ENCODE measurements at places on chromosomes 5 and 9.
A peak's percentile ranks its signal among the peaks of the same experiment; 100 is the strongest.

DNA sequence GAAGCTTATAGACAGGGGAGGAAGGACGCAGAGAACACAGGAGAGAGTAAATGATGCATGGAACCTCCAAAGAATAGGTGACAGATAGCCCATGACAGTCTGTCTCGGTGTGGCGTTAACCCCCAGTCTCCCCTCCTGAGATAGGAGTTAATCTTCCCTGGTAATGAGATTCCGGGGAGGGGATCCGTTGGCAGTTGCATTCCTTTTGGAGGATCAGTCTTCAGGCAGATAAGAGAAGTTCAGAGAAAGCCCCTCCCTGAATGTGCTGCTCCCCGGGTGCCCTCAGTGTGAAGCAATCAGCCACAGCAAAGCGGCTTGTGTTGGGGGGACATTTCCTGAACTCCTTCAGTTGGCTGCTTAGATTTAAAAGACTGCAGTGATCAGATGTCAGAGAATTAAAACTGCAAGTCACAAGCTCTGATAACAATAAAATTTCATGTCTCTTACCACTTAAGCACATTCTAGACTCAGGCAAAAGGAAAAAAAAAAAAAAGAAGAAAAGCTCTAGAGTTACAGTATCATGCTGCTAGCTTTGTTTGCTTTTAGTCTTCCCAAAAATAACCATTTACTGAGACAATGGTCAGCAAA is 121.1 kb downstream of the EGFLAM start:
- DNase-seq: no peak

DNA sequence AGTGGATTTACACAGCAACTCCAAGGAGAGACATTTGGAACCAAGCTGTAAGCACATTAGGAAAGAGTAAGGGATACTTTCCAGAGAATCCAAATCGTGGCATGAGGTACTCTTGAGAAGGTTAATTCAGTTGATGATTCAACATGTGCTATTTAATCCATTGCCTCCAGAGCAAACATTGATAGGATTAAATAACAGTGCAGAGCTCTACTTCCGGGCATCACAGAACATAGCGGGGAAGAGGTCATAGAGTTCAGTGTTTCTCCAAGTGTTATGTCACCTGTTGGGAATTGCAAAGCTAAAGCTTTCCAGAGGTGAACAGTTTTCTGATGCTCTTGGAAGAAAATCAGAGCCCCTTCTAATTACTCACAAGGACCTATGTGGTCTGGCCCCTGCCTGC is 127.5 kb downstream of the PPP2R2B start:
- DNase-seq: no peak

GRCh38 chr9:21266733-21267484 is 27.1 kb upstream of the IFNA14 start:
- no peak for DNase-seq

GRCh38 chr5:177396807-177397206 is 3.7 kb downstream of the PFN3 start:
- DNase-seq: no peak

GRCh38 chr9:33065157-33066076 is 11.1 kb downstream of the SMU1 start:
- DNase-seq: no peak

DNA sequence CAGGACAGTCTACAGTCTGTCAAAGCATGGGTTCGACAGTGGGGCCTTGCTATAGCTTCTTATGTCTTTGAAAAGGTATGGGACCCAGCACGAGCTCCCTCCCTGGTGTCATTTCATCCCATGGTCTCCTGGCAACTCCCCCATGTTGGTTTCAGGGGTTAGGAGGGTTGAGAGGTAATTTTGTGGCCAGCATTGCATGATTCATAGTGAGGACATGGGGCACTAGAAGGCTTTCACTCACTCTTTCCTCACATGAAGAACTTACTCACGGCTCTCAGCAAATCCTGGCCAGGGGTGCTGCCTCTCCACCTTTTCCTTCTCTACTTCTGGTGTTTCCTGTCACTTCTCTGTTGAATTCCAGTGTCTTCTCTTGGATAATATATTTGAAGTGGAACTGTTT is 134.7 kb upstream of the TNPO1 start:
- no peak for DNase-seq

DNA sequence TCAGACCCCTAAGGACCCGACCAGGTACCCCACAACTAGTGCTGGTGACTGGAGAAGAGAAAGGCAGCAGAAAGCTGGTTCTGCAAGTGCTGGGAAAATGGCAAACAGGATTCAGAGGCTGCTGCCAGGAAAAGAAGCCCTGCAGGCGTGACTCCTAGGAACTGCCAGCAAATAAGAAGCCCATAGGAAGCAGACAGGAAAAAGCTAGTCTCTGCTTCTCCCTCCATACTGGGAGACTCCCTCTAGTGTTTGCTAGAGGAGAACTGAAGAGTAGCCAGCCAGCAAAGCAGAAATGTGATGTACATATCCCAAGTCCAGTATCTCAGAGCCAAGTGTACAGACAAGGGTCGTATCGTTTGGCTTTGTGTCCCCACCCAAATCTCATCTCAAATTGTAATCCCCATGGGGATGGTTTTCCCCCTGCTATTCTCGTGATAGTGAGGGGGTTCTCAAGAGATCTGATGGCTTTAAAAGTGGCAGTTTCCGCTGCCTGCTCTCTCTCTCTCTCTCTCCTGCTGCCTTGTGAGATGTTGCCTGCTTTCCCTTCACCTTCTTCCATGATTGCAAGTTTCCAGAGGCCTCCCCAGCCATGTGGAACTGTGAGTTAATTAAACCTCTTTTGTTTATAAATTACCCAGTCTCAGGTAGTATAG is 38.1 kb upstream of the TUSC1 start:
- peak; percentile 45 for DNase-seq

DNA sequence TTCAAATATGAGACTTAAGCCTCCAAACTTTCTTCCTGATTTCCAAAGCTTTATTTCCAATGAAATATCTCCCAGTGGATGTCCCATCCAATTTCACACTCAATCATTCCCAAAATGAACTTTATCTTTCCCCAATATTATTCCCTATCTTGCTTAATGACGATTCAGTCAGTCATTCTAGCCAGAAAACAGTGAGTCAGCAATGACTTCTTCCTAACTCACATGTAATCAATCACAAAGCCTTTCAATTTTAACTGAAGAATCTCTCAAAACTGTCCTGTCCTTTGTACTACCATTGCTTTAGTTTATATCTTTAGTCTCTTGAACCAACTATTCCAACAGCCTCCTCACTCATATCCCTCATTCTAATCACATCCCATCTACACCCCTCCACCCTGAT is 34.9 kb downstream of the NSA2 start:
- no peak for DNase-seq

DNA sequence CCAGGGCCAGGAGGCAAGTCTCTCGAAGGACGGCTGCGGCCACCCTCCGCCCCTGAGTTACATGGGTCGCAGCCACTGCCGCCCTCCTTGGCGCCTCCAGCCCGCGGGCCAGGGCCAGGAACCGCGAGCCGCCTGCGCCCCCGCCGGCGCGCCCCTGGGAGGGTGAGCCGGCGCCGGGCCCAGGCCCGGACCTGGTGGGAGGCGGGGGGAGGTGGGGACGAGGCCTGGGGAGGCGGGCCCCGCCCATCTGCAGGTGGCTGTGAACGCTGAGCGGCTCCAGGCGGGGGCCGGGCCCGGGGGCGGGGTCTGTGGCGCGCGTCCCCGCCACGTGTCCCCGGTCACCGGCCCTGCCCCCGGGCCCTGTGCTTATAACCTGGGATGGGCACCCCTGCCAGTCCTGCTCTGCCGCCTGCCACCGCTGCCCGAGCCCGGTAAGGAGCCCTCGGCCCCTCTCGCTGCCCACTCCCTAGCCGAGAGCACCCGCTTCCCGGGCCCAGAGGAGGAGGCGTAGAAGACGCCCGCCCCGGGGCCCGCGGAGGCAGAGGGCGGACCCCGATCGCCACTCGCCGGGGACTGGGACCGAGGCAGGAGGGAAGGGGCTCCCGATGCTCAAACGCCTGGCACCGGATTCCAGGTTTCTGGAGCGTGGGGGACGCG is at the start of gene ASS1:
TSS of gene ASS1 (plus strand) at position 397 of the 657 bp plus-strand sequence. CDS start 7,268 bp downstream, outside the sequence.
- DNase-seq: no peak

DNA sequence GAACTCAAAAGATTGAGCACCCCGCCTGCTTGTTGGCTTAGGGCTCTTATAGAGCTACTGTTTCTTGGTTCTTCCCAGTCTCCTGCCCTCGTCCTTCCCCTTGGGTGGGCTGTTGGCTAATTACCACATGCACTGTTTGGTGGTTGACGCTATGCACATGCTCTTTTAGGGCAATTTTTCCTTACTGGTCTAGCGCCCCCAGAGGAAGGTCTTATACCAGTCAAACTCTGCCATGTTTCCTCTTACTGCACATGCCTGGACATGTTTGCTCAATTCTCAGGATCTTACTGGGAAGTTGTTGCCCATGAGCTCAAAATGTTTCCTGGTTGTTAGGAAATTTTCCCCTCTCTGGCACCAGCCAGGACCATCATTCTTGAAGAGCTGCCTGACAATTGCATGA is 101.9 kb downstream of the SLC28A3 start:
- DNase-seq: no peak

Data from endothelial cell of umbilical vein (primary cell).